ENCODE measurements at places on chromosomes 12 and 14.

DNA sequence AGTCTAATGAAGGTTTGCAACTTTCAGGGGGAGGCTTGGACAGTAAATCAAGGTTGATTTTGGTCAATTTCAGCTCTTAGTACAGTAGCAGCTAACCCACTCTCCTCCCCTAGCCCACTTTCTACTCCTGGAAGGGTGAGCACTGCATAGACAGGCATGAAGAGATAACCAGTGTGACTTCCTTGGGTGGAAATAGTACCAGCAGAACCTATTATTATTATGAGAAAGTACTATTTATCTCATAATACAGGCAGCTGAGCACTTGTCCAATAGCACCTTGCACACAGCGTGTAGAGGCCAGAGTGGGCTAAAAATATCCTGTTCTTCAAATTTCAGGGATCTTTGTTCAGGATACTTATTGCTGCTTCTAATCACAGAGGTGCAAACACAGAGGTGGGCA, 96.2 kb upstream of the FKBP4 start:
- DNase-seq, result no peak

- DNase-seq, result no peak
Measured at GRCh38 chr12:63999853-64000252, 155.4 kb downstream of the SRGAP1 start.

GRCh38 chr12:91871751-91872150, 273.9 kb downstream of the BTG1 start:
- DNase-seq, result no peak

- DNase-seq, result peak; percentile 90
Measured at GRCh38 chr14:22598099-22598895, at the start of gene ABHD4. Gene ABHD4 (plus strand): TSS chr14:22598300. CDS start chr14:22598307, 7 bp downstream.

GRCh38 chr14:93329965-93330608, 2.7 kb downstream of the BTBD7 start:
- no peak for DNase-seq

GRCh38 chr14:58639842-58640484, 2.2 kb downstream of the DACT1 start:
- DNase-seq, result peak; percentile 71

- no peak for DNase-seq
Measured at GRCh38 chr12:49309386-49309785, 13.7 kb upstream of the TROAP start.

DNA sequence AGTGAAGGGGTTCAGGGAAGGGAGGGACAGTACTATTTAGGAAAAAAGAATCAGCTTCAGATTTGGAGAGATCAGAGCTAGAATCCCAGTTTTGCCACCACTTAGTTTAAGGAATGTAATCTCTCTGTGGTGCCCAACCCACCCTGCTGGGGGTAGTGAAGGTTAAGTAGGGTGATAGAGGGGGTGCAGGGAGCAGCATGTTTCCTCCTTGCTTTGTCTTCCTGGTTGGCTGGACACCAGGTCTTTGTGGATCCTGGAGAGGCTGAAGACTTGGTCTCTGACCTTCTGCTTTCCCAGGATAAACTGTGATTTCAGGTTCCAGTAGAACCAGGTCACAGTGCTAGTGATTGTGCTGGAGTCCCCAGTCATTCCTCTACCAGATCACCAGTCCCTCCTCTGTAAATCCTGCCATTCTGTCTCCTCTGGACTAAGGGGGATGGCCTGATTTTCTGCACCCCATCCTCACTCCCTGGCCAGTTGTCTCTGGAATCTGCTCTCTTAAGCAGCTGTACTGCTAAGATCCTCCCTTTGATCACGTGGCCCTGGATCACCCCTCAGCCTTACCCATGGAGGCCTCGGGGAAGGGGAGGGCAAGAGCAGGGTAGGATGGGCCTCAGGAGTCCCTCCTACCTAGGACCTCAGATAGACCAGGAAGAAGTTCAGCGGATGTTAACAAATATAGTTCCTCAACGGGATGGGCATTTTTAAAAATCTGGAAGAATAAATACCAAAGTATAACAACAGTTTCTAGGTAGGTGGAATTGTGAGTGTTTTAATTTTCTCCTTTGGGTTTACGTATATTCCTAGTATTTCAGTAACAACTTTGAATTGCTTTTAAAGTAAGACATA, 3.1 kb downstream of the MAP3K12 start:
- DNase-seq, result peak; percentile 83

- no peak for DNase-seq
Measured at GRCh38 chr12:73308079-73308478, 1035.9 kb downstream of the TRHDE start.

DNA sequence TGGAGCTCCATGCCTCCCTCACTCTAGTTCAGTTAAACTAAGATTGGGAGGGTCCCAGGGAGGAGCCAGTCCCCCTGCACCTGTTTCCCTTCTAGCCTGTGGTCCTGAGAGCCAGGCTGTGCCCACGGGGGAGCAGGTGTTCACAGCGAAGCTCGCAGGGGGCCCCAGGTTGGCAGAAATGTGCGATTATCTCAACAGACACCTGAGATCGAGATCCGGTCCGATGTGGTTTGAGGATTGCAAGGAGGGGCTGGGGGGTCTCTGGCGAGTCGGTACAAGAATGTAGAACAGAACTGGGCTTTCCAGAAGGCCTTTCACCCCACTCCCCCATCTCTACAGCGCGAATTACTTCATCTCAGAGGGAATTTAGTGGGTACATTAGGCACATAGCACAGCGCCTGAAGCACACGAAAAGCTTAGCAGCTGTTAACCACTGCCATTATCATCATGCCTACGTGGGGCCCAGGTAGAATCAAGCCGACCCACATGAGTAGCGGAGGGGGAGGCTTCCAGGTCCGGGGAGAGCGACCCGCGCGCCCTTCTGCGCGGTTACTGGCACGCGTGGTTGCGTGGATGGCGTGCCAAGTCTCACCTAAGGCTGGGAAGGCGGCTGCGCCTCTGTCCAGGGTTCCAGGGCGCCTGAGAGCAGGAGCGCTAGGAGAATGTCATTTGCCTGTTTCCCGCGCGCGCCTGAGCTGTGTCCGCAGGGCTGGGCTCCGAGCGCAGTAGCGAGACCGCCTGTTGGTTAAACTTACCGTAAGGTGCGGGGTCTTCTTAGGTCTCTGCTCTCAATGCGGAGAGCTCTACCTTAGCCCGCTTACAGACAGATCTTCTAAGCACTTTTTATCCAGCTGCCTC, 1539.5 kb upstream of the TMEM132C start:
- DNase-seq, result peak; percentile 50

DNA sequence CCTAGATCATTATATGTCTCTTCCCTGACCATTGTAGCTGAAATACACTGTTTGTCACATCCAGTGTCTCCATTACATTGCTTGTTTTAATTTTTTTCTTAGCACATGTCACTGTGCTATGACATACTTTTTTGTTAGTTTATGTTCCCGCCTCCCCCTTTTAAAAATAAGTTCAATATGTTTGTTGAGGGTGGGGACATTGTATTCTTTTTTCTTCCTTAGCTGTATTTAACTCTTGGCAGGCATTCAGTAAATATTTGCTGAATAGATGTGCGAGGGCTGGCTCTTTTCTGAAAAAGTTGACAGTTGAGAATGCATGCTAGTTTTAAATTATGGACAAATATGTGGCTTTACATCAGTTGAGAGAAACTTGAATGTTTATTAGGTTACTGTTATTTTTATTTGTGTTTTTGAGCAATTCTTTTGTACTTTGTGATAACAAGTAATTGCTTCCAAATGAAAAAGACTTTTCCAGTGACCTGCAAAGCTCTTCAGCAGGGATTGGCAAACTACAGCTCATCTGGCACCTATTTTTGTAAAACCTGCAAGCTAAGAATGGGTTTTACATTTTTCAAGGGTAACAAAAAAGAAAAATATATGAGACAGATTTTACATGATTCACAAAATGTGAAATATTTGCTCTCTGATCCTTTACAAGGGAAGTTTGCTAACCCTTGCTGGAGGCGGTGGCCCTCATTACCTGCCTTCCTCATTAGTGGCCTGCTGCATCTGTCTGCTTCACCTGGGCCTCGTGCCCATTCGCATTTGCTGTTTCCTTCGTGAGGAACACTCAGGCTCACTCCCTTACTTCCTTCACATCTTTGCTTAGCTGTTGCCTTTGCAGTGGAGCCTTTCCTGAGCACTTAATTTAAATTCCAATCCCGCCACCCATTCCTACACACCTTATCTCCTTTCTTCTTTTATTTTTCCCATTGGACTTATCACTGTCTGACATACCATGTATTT, 229.4 kb downstream of the ERC1 start:
- DNase-seq, result no peak

GRCh38 chr14:83101846-83102245, 1568.2 kb upstream of the SEL1L start:
- no peak for DNase-seq

GRCh38 chr12:130846369-130846768, 7.3 kb upstream of the STX2 start:
- DNase-seq, result no peak

- peak; percentile 66 for DNase-seq
Measured at GRCh38 chr14:36655571-36655962, 6.1 kb upstream of the PAX9 start.

- peak; percentile 81 for DNase-seq
Measured at GRCh38 chr12:80763874-80764273, 47.2 kb downstream of the MYF5 start.

GRCh38 chr12:98419795-98420404, 95.5 kb upstream of the TMPO start:
- no peak for DNase-seq

DNA sequence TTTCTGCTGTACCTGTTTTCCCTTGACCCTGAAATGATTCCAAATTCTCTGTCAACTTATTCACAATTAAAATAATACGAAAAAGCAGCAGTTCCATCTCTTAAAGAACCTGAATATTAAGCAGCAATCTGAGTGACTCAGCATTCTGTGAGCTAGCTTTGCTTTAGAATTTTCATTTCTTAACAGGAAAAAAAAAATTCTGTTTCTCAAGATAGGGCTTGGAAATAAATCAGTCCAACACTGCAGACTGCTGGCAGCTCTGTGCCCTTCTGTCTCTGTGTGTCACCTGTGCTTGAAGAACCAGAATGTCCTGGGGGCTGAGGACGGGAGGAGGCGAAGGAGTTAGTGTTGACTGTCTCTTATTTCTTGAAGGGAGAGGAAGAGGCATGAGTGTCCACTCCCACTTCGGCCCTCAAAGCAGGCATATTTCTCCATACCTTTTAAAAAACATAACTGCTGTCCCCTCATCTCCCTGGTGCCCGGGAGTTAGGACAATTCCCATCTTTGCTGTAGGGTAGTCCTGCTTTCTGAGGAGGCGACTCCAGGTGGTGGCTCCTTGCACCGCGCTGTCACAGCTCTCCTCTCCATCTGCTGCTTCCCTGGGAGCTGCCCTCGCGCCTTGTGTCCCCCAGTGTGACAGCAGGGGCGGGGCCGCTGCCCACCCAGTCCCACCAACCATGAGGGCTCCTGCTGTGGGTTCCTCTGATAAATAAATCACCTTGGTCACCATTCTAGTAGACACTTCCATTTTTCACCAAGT, 203.1 kb downstream of the CALM1 start:
- no peak for DNase-seq

DNA sequence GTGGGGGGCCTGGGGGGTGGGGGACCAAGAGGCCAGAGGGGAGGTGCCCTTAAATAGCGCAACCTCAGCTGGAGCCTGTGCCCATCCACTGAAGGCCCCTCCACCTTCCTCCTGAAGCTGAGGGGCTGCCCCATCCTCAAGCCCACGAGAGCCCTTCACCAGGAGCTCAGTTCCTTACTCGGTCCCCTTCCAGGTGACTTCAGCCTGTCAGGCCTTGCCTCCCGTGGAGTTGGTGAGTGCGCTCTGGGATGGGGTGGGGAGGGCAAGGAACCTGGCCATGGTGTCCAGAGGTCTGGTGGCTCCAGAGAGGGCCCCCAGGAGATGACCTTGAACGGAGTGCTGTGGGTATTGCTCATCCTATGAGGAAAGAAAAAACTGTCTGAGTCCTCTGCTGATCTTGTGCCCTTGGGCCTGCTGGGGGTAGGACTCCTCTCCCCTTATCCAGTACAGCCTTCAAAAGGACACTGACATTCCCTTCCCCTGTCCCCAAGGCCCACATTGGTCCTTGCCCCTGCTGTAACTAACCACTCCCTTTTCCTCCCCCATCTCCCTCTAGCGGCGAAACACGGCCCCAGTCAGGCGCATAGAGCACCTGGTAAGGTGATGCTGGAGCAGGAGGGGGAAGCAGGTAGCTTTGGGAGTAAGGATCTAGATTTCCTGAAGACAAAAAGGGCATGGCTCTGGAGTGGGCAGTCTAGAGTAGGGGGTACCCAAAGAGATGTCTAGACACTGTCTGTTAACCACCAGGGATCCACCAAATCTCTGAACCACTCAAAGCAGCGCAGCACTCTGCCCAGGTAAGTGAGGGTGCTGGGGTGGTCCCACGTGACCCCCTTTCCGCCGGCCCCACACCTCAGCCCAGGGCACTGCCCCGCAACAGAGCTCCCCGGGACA, 3.6 kb downstream of the TNS2 start:
- peak; percentile 94 for DNase-seq

GRCh38 chr12:125065021-125065918, at the start of gene AACS:
Gene AACS (plus strand): TSS chr12:125065435. CDS start chr12:125065585, 150 bp downstream.
- peak; percentile 90 for DNase-seq

- DNase-seq, result peak; percentile 69
Measured at GRCh38 chr14:26597071-26597588, 703 bp downstream of the NOVA1 start.

- peak; percentile 79 for DNase-seq
Measured at GRCh38 chr12:54725233-54725843, 77.2 kb upstream of the DCD start.

GRCh38 chr14:30608533-30609006, 13.5 kb upstream of the SCFD1 start:
- DNase-seq, result no peak

Measured in GM23338 (cell line).